ENCODE measurements at places on chromosomes 11 and 22.
A peak's percentile ranks its signal among the peaks of the same experiment; 100 is the strongest.

- peaks cover 7% of the 10 kb centered on the region for H3K4me1 ChIP-seq
- DNase-seq, result no peak
- peak overlapping the region; percentile 49 for H3K27ac ChIP-seq
Observed at GRCh38 chr22:31651664-31652063, 10.4 kb downstream of the PISD start.

DNA sequence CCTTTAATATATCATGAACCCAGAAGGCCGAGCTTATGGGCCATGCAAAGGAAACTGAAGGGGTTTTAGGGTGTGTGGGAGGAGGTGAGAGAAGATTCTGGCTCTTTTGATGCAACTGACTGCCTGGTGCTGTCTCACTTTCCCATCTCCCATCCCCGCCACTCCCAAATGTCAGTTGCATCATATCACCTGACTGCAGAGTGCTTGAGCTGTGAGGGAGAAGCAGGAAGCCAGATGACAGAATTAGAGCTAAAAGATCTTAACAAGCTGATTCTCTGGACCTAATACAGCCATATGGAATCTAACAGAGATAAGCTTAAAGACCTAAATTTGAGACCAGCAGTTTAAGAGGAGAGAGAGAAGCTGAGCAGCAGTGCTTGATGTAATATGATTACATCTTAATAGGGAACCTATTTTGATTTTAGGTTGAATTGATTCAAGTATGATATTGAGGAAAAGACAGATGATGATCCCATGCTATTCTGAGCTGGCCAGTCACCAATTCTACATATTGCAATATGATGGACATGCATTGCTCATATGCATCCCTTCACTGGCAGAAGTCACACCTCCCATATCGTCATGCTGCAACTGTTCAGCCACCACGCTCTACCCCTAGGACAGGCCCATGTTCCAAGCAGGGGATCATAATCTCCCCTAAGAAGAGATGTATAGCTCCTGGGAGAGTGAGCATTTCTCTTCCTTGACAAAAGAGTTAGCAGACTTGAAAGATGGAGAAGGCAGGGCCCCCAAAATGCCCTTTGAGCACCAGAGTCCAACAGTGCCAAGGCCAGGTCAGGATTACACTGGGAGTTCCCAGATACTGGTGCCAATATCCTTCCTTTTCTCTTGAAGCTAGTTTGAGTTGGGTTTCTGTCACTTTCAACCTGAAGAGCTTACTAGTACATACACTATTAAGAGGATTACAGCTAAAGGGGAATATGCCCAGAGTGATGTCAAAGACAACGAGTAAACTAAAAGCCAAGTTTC is 44.9 kb downstream of the PLEKHA7 start:
- no peaks in the 10 kb centered on the region for H3K27me3 ChIP-seq
- H3K27ac ChIP-seq, result no peak overlapping the region
- no peaks in the 10 kb centered on the region for H3K36me3 ChIP-seq

DNA sequence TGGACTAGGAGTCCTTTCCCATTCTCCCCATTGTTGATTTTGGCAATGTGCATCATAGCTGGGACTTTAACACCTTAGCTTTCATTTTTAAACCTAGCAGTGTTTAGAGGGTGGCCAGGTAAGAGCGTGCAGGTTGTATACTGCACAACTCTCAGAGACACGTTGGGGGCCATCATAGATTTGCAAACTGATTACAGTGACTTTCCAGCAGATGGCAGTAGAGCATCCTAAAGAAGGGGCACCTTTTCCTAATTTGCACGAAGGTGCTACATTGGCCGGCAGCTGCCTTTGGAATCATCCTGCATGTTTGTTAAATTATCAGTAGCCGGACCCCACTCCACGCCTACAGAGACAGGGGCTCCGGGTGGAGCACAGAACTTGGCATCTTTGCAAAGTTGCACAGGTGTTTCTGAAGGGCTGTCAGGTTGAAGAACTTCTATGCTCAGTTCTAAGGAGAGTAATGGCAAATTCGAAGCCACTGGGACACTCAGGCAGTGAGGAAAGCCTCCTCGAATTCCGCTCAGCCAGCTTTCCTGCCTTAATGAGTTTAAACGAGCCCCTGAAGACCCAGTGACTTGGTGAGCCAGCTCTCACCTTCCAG is 7.7 kb downstream of the LHFPL7 start:
- peaks cover 11% of the 10 kb centered on the region for H3K4me1 ChIP-seq
- H3K27me3 ChIP-seq, result no peaks in the 10 kb centered on the region
- peak; percentile 47 for DNase-seq
- no peak overlapping the region for H3K27ac ChIP-seq

GRCh38 chr11:75107187-75107586 is 10.5 kb upstream of the OR2AT4 start:
- no peak overlapping the region for H3K27ac ChIP-seq
- no peaks in the 10 kb centered on the region for H3K36me3 ChIP-seq
- DNase-seq, result no peak
- no peaks in the 10 kb centered on the region for H3K4me1 ChIP-seq
- H3K4me3 ChIP-seq, result no peak overlapping the region

GRCh38 chr22:24504956-24505736 is 10.0 kb downstream of the UPB1 start:
- no peaks in the 10 kb centered on the region for H3K36me3 ChIP-seq
- H3K27me3 ChIP-seq, result no peaks in the 10 kb centered on the region
- H3K4me1 ChIP-seq, result peaks cover 6% of the 10 kb centered on the region
- no peak for DNase-seq
- H3K27ac ChIP-seq, result no peak overlapping the region

- no peak overlapping the region for H3K4me3 ChIP-seq
- H3K27ac ChIP-seq, result no peak overlapping the region
- no peaks in the 10 kb centered on the region for H3K4me1 ChIP-seq
- H3K27me3 ChIP-seq, result no peaks in the 10 kb centered on the region
Observed at GRCh38 chr11:70539360-70540095, 141.2 kb downstream of the CTTN start.

DNA sequence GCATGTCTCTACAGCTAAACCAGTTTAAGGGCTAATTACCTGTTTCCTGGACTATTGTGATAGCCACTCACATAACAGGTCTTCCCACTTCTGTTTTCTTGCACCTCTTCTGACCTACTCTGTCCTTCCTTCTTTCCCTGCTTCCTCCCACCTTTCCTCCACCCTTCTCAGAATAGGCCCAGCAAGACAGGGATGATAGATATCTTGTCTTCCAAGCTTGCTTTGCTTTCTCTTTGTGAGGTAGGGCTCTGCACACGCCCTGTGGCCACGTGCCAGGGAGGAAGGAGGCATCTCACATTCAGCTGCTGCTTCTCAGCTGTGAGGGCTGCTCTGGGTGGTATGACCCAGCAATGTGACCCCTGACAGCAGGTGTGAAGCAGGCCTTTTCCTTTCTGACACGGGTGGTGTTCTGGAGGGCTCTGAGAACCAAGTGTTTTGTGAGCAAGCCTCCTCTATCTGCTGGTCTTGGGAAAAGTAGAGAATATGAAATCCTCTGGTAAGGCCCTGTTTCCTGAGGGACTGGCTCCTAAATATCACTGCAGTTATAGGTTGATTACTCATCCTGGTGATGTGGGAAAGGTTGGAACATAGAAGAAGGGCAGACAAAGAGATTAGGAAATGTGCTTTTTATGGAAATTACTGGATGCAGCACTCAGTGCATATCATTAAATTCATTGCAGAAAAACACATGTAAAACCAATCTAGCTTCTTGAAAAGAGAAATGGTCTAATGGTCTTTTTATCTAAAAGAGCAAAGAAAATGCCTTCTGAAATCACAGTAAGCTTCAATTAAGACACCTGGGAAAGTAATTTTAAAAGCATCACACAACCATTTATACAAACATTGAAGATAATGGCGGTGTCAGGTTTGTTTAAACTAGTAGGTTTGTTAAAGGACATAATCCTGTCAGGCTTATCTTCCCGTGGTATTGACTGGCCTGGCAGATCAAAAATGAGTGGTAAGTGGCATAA is 8.5 kb downstream of the AMOTL1 start:
- H3K27me3 ChIP-seq, result no peaks in the 10 kb centered on the region
- H3K36me3 ChIP-seq, result no peaks in the 10 kb centered on the region
- H3K27ac ChIP-seq, result no peak overlapping the region

- peak; percentile 76 for DNase-seq
- no peak overlapping the region for H3K4me3 ChIP-seq
- peaks cover 35% of the 10 kb centered on the region for H3K4me1 ChIP-seq
- H3K27ac ChIP-seq, result peak overlapping the region; percentile 77
- H3K27me3 ChIP-seq, result no peaks in the 10 kb centered on the region
Observed at GRCh38 chr11:95076416-95076815, 9.7 kb downstream of the SRSF8 start.

GRCh38 chr11:49208006-49208721 is at the start of gene FOLH1:
FOLH1 (minus strand) TSS chr11:49208602; CDS start chr11:49208409, 193 bp downstream.
- H3K27ac ChIP-seq, result no peak within 1 kb of the TSS
- peak; percentile 2 for DNase-seq
- no peaks in the 10 kb centered on the region for H3K27me3 ChIP-seq
- H3K36me3 ChIP-seq, result no peaks in the 10 kb centered on the region
- H3K4me1 ChIP-seq, result no peaks in the 10 kb centered on the region

DNA sequence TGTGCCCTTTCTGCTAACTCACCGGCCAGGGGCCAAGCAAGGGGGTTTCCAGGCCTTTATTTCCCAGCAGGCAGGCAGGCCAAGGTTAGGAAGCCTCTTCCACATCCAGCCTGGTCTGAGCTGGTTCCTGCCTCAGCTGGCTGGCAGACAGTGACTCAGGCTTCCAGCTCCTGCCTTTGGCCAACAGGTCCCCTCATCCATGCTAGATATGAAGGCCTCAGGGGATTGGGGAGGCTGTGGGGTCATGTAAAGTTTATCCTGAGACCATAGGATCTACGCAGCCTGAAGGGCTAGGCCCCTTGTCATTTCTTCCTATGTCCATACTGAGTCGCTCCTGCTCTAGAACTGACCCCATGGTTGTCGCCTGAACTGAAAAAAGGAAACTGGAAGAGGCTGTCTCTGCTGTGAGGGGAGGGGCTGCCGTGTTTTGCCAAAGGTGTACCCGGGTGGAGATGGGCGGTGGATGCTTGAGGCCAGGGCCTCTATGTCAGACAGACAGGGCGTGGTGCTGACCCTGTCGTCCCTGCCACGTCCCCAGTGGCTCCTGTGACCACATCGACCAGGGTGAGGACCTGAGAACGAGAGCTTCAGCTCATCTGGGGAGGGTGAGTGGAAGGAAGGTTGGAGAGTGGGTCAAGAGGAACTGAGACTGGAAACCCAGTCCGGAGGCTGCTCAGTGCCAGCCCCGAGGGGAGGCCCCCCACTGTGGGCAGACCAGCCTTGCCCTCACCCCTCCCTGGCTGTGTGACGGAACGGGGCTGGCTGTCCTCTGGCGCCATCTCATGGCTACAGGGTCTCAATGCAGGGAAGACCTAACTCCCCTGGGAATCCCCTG is 17.0 kb downstream of the P2RY6 start:
- H3K4me1 ChIP-seq, result no peaks in the 10 kb centered on the region
- no peaks in the 10 kb centered on the region for H3K36me3 ChIP-seq

DNA sequence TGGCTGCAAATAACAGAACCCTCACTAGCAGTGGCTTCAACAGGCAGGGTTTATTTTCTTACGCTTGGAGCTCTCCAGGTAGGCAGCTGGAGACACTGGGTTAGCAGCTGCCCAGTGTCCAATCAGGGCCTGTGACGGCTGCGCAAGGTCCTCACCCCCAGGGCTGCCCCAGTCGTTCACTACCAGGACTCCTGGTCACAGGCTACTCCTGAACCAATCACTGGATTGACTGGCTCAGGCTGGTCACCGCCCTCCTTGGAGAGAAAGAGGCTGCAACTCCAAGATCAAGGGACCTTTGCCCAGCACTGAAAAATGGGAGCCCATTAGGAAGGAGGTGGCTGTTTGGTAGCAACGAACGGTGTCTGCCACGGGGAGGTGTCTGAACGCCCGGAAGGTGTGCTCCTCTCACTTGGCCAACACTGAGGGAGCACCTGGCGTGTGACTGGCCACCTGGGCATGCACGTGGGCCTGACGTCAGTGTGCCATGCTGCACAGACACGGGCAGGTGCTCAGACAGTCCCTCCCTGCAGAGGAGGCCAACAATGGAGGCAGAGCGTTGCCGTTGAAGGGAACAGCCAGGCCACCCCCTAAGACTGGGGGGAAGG is 5.1 kb downstream of the ARSA start:
- H3K27me3 ChIP-seq, result no peaks in the 10 kb centered on the region
- no peaks in the 10 kb centered on the region for H3K36me3 ChIP-seq
- no peak overlapping the region for H3K4me3 ChIP-seq
- no peak overlapping the region for H3K27ac ChIP-seq

- H3K36me3 ChIP-seq, result no peaks in the 10 kb centered on the region
- H3K27me3 ChIP-seq, result no peaks in the 10 kb centered on the region
- no peak overlapping the region for H3K4me3 ChIP-seq
- DNase-seq, result no peak
- H3K4me1 ChIP-seq, result no peaks in the 10 kb centered on the region
- no peak overlapping the region for H3K27ac ChIP-seq
Observed at GRCh38 chr22:48237466-48238283, 1475.2 kb downstream of the TBC1D22A start.

DNA sequence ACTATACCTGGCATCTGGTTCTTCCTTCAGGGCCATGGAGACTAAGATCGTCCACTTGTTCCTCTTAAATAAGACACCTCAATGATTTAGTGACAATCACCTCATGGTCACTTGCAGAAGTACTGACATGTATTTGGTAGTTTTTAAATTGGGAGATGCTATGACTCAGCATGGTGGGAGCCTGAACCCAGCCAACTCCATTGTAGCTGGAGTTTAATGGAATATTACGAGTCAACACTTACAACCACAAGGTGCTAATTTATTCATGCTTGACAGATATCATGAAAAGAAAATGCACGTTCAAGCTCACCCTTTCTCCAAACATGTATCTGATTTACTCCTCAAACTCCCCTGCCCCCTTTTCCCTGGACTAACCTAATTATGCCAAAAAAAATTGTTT is 16.6 kb upstream of the APOL3 start:
- no peak overlapping the region for H3K27ac ChIP-seq
- no peak for DNase-seq
- H3K4me3 ChIP-seq, result no peak overlapping the region
- no peaks in the 10 kb centered on the region for H3K4me1 ChIP-seq
- H3K36me3 ChIP-seq, result no peaks in the 10 kb centered on the region
- no peaks in the 10 kb centered on the region for H3K27me3 ChIP-seq

GRCh38 chr11:96197103-96197502 is 145.9 kb downstream of the MAML2 start:
- no peaks in the 10 kb centered on the region for H3K27me3 ChIP-seq
- DNase-seq, result no peak
- H3K36me3 ChIP-seq, result no peaks in the 10 kb centered on the region
- peaks cover 5% of the 10 kb centered on the region for H3K4me1 ChIP-seq
- no peak overlapping the region for H3K4me3 ChIP-seq

DNA sequence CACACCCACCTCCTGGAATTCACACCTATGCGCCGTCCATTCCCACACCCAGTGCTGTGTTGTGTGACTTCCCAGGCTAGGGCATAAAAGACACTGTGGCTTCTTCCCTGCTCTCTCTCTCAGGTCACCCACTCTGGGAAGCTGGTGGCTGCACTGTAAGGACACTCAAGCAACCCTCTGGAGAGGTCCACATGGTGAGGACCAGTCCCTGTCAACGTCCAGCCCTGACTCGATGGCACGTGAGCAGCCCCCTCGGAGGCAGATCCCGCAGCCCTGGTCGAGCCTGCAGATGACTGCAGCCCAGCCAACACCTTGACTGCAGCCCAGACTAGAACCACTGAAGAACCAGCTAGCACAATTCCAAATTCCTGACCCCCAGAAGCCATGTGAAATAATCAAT is 16.2 kb downstream of the CBX7 start:
- peaks cover 15% of the 10 kb centered on the region for H3K36me3 ChIP-seq
- peaks cover 4% of the 10 kb centered on the region for H3K4me1 ChIP-seq
- no peaks in the 10 kb centered on the region for H3K27me3 ChIP-seq
- H3K4me3 ChIP-seq, result no peak overlapping the region
- no peak for DNase-seq

All from thyroid gland (tissue), 4 donors.